ENCODE measurements at places on chromosomes 7 and 10.

DNA sequence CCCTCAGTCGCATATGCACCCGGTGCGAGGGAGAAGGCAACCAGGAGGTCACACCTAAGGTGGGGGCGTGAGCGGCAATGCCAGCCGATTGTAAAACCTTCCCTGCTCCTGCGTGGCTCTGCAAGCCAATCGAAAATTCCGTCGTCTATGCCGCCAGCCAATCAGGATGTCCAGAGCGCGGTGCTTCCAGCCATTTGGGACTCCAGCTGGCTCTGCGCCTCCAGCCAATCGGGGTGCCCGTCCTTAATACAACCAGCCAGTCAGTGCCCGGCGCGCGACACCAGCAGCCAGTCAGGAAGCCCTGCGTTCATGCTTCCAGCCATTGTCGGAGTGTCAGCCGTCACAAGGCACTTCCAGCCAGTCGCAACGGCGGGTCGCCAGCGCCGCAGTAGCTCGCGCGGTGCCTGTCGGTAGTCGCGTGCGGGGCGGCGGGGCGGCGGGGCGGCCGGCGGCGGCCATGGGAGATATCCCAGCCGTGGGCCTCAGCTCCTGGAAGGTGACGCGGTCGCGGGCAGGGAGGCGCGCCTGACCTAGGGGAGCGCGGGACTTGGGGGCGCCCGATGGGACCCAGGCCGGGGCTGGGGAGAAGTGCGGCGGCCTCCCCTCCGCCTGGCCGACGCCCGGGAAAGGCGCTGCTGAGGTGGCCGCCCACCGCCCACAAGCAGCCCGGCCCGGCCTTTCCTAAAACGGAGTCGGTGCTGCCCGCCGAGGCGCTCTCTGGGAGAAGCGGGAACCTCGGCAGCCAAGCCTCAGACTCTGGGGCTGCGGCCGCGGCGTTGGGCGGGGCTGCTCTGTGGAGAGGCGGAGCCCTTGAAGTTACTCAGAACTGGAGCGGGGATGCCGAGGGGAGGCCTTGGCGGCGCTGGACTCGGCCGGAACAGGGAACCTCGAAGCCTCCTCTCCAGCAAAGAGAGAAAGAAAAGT, at the start of gene AKR1E2:
AKR1E2 (plus strand) TSS at position 340 of the 924 bp plus-strand sequence; CDS start at position 458, 118 bp downstream.
- ATAC-seq = peak; percentile 87

DNA sequence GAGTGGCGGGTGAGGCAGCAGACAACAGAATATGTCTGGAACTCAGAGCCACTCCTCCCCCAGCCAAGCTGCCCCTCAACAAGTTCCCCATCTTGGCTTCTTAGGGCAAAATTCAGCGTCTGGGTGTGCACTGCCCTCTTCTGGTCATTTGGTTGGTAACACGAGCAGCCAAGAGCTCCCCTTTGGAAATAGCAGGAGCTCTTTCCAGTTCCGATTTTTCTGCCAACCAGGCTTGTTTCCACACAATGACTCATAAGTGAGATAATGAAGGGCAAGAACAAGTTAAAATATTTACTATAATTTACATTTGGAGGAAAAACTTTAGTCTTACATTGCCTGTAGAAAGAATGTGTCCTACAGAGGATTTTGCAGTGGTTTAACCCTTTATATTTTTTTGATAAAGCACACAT, 70.5 kb downstream of the ADCYAP1R1 start:
- ATAC-seq = peak; percentile 44

- no peak for ATAC-seq
Observed at GRCh38 chr7:124191030-124191429, 158.2 kb upstream of the TMEM229A start.

GRCh38 chr7:80858141-80858903, 60.5 kb downstream of the SEMA3C start:
- no peak for ATAC-seq

DNA sequence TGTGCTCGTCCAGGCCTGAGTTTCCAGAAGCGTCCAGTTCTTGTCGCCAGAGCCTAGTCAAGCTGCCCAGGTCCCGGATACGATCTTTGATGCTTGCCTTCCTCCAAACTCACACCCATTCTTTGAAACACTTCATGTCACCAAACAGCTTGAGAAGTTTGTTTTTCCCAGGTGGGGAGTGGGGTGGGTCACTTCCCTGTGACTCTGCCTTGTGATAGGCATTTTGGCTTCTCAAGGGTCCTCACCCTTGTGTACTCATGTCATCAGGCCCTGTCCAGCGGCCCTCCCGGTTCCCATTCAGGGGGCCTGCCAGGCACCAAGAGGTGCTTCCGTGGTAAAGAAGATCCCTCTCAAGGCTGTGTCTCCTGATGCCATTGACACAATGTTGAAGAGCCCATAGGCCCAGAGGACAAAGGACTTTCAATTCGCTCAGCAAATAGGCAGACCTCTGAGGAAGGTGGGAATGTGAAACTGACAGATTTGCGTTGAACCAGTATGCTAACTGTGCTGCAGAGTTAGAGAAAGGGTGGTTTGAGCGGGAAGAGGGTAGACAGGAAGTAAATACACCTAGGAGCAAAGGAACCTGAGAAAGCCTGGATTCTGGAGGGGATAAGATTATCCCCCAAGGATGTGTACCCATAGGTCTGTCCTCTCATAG, 24.7 kb upstream of the SFTPA1 start:
- ATAC-seq = no peak

- ATAC-seq = no peak
Observed at GRCh38 chr10:104098358-104098925, 12.8 kb upstream of the COL17A1 start.

DNA sequence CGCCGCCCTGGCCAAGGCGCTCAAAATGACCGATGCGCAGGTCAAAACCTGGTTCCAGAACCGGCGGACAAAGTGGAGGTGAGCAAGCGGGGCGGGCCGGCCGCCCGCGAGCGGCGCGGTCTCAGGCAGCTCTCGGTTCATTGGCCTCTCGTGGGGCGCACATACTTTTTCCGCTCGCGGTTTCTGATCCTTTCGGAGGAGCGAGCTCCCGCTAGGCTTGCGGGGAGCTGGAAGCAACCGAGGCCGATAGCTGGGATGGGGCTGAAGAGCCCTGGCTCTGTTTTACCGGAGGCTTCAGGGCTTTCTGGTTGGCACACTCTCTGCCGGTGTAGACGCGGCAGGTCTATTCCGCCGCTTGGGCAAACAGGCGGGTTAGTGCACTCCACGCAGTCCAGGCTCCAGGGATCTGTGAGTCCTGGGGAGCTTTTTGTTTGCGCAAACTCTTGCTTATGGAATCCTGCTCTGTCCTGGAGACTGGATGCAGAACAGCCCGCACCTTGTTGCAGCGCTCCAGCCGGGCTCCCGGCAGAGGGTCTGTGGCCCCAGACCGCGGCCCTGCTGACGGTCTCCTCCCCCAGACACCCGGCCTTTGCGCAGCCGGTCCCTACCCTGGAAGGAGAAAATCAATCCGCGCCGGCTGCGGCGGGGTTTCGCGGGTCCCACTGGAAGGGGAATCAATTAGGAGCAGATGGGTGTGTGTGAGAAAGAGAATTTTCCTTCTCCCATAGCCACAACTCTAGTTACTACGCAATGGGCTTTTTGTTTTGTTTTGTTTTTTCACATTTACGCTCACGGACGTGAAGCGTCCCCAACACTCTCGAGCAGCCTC, 3.4 kb downstream of the TLX1 start:
- ATAC-seq = no peak

All from esophagus mucosa (tissue), 1 donor.